ENCODE measurements at places on chromosomes 4 and X.

DNA sequence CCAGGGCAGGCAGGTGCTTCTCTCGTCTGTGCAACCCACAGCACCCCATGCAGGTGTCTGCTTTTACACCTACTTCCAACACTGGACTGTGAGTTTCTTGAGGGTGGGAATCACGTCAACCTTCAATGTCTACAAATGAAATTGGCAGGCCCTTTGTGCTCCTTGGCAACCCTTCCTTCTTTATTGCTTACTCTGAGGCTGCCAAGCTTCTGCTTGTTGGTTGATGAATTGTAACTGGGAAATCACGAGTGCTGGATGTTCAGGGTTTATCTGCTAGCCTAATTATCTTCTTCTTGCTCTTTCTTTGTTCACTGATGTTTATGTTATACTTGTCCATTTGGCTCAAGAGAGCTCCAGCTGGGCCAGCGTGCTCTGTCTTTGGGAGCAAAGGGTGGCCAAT, 2.5 kb upstream of the DGAT2L6 start:
- no peak for DNase-seq

DNA sequence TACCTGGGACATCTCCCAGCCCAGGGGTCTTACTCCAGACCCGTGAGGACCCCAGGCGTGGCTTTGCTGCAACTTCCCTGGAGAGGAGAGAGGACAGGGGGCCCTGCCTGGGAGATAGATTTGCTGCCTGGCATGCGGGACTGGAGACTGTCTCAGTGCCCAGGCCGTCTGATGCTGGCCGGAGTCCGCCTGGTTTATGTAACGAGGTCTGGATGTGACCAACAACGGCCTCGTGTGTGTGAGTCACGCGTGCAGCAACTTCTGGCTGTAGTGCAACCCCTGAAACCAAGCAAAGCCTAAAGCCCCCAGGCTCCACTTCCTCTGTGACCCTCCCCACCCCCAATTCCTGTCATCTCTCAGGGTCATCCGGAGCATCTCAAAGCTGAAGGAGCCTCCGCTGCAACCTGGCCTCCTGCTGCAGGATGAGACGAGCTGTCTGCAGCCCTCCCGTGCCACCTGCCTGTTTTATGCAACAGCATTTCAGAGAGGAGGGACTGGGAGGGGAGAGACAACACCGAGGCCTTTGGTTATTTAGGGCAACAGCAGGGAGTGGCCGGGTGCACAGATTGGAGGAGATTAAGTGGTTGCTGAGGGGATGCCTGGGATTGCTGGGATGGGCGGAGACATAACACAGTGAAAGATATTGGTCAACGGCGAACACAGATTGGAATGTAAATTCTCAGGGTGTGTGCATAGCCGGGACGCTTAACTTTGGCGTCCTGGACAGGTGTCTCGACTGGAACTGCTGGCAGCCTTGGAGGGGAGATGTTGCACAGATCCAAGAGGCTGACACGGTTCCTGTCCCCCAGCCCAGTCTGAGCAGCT, 16.0 kb downstream of the XG start:
- DNase-seq = no peak

DNA sequence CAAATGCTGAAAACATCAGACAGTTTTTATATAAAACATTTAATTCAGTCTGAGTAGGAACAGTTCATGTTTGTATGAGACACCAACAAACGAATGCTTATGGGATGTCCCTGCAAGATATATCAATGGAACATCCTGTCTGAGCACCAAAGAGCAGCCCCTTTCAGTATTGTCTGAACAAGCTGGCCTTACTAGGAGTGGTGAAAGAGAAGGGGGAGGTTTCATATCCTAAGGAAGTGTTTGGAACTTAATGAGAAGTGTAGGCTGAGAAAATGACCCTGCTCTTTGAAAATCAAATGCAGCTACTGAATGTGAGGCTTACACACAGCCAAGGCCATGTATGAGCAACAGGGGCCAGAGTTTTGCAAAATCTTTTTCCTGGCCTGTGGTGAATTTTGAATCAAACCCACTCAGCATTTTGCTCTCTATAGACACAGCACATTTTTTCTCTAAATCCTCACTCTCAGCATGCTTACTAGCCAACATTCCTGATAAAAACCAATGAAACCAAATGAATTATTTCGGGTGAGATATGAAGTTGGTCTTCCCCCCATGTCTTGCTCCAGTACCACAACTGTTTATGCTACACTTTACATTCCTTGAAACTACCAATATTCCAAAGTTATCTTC, 119.4 kb downstream of the LUZP4 start:
- no peak for DNase-seq

- peak; percentile 36 for DNase-seq
These were observed 97.1 kb downstream of the MRPL1 start for GRCh38 chr4:77959566-77960338.

DNA sequence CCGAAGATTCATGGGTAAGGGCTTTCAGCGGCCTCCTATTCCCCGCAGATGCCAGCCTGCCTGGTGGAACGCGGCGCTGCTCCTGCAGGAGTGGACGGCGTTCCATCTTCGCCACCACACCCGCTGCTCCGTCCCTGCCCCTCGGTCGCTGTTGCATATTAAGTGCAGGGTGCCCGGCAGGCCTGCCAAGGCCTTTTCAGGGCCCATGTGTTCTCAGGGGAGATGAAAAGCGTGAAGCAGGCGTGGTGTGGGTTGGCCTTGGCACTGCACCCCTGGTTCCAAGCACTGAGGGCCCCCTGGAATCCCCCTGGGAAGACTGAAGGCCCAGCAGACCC, 52.0 kb downstream of the SORCS2 start:
- no peak for DNase-seq

DNA sequence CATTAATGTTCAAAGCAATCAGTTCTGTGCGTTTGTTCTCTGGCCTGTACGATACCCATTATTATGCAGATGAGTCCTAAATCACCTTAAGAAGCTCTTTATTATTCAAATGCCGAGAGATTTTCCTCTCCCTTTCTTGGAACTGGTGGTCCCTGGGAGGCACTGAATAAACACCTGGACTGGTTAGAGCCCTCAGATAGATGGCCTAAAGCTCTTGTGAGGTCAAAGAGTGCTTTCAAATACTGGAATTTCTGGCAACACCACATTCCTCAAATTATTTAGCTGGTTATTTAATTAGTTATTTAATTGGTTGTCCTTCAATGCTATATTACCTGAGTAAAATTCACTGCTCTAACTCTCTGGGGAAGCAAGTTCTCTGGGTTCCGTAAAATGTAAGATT, 3.0 kb downstream of the ARHGEF38 start:
- no peak for DNase-seq

GRCh38 chrX:57119416-57119815, 1.9 kb downstream of the SPIN2B start:
- DNase-seq = no peak
